Type B pancreatic cell (in vitro differentiated cells): ENCODE measurements at places on chromosomes 12 and 14. TPM values are rescaled to one million over a fixed set of nuclear protein-coding genes. Genes with fewer than 3 reads are reported as not detected.

GRCh38 chr14:71758229-71758951 is 173.8 kb upstream of the RGS6 start:
- no peak for DNase-seq

- DNase-seq = no peak
Measured at GRCh38 chr14:85554106-85554505, 24.2 kb downstream of the FLRT2 start.

GRCh38 chr14:66288511-66288910 is 197.7 kb upstream of the CCDC196 start:
- DNase-seq = no peak

DNA sequence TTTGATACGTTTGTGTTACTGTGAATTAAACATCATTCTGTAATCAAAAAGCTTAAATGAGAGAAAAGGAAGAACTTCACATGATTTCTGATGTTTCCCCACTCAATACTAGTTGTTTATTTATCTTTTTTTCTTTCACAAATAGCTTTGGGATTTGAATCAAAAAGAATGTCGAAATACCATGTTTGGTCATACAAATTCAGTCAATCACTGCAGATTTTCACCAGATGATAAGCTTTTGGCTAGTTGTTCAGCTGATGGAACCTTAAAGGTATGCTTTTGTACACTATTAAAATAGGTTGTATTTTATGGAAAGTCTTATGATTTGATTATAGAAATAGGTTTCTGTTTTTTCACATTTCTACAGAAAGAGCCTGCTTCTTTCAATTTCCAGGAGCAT is 41.5 kb downstream of the APAF1 start:
- DNase-seq = no peak

Gene OASL
- 0.17 and 0.19 TPM in 2 replicates for total RNA-seq
